ENCODE measurements at places on chromosomes 1 and 21.

DNA sequence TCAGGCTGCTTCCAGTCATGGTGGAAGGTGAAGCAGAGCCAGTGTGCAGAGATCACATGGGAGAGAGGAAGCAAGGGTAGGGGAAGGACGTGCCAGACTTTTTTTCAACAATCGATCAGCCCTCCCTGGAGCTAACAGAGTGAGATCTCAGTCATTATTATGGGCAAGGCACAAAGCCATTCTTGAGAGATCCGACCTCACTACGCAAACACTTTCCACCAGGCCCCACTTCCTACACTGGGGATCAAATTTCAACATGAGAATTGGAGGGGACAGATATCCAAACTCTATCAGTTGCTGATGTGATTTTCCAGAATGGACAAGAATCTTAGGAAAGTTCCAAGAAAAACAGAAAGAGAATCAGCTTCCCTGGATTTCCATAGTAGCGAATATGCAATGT, 60.5 kb downstream of the BACE2 start:
- no peak for DNase-seq

DNA sequence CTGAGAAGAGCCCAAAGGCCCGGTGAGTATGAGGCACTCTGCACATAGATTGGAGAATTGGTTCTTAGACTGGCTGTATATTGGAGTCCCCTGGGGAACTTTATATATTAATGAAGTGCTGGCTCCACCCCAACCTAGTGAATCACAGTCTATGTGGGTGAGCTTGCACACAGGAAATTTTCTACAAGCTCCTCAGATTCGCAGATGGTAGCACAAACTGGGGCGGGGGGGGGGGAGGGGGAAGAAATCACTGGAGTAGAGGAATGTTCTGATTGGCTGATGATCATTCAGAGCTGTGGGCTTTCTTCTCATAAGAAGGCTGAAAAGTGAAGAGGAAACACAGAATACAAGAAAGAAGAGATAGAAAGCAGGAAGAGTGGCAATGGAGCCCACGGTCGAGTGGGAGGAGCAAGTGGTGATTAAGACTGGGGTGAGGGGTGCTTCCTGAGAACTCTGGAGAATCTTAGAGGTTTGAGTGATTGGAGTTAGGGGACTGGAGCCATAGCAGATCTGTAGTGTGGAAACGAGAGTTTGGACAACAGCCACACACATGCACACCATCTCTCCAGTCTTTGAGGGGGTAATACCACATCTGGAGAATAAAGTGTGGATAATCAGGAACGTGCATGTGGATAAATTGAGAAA, 465.9 kb upstream of the DAB1 start:
- DNase-seq, result no peak

GRCh38 chr1:160451859-160452232, 51.5 kb downstream of the VANGL2 start:
- no peak for DNase-seq

GRCh38 chr21:8991968-8992621, 1529.3 kb upstream of the TPTE start:
- no peak for DNase-seq

DNA sequence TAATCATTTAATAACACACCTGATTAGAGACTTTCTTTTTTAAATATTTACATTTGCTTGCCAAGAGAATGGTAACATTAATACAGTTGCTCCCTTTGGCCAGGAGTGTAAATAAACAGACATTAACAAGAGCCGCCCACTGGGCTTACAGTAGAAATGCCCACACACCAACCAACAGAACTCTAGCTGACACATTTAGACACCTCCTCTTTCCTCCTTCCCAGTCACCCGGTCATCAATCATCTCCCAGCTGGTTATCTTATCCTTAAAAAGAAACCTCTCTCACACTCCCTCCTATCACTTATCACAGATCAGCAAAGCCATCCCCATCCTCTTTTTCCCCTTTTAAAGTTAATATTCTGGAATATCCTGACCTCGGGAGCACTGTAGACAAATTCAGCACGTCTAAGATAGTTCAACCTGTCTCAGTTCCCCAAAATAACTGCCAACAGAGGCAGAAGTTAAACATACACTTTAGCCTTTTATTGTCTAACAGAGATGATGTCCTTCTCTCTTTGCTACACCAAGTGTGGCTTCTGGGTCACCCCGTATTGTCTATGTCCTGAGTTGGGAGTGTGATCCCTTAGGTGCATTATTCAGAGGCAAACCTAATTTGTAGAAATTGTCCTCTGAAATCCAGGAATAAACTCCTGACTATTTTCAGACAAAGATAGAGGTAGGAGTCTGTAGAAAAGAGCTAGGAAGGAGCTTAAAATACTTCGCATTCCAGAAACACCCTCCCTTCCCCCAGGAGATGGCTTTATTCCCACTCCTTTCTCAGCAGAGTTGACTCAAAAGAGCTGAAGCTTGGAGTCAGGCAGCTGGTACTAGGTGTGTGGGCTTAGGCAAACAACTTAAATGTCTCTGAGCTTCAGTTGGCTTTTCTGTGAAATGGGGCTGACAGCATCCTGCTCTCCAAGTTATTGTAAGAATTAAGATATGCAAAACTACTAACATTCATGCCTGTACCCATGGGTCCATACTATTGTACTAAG, 8.8 kb downstream of the MYCL start:
- DNase-seq, result peak; percentile 53

- DNase-seq, result no peak
Measured at GRCh38 chr1:56939209-56939608, 26.6 kb downstream of the C8B start.

- no peak for DNase-seq
Measured at GRCh38 chr1:33321178-33321577, 280 bp upstream of the A3GALT2 start.

GRCh38 chr1:41823471-41823870, 95.3 kb downstream of the HIVEP3 start:
- no peak for DNase-seq

- no peak for DNase-seq
Measured at GRCh38 chr1:55912438-55912837, 666.9 kb downstream of the PLPP3 start.

DNA sequence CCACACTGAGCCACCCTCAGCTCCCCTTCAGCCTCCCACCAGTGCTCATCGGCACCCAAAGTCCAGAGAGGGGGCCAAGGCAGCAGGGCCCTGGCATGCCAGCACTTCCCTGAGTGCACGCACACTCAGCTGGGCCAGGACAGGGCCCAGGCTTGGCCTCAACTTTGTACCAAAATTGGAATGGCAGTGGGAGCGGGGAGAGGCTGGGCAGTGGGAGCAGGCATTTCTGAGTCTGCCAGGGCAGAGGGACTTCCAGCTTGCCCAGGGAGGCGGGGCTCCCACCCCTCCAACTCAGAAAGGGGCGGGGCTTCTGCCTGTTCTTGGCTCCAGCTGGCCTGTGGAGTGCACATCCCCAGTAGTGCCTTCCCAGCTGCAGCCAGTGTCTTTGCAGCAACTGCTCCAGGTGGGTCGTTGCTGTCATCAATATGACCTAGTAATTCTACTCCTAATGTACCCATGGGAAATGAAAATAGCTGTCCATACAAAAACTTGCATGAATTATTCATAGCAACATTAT, 10.3 kb upstream of the SNX7 start:
- DNase-seq, result no peak

GRCh38 chr1:170200161-170200560, 54.4 kb downstream of the NTMT2 start:
- DNase-seq, result no peak

DNA sequence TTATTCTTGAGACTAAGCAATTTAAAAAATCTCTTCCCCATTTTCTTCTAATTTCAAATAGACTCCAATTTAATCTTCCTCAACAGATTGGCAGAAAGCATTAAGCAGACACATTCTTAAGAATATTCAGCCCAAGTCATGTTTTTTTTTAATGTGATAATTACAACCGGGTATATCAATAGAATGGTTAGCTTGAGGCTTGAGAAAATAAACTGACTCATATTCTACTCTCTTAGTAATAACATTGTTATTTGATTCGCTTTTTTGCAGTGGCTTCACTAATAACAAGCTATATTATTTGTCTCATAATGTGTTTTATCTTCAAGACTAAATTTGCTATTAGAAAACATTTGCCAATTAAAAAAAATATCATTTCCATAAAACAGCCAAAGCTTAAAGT, 488.6 kb upstream of the RGS18 start:
- no peak for DNase-seq

DNA sequence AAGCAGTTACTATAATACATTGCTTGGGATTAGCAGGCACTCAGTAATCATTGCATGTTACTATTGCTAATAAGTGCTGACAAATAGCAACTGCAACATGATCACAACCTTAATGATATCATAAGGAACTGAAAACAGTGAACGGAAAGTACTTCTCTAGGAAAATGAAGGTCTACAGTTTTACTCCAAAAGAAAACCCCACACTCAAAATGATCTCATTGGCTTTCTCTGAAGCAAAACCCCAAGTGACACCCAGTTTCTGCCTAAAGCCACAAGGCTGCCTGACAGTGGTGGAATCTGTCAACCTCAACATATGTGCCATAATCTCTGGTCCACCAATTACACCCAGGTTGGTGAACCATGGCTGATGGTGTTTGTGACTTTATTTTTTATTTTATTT, 137.6 kb downstream of the PTGER3 start:
- DNase-seq, result peak; percentile 49

- DNase-seq, result no peak
Measured at GRCh38 chr1:85343213-85343611, 66.8 kb upstream of the BCL10 start.

DNA sequence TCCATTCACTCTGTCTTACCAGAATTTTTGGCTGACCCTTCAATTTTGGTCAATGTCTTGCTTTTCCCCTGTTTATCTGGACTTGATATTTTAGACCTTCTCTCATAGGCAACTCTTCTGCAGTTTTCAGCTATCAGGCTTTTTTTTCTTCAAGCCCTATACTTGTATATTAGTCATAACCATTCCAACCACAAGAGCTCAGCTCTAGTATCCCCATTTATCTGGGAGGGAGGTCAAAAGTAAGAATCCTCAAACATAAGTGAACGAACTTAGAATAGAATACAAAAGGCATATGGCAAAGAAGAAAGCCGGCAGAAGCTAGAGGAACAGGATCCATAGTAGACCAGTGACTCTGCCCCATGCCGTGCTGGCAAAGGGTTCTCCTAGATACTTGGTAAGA, 45.9 kb upstream of the TNFSF4 start:
- no peak for DNase-seq

- DNase-seq, result peak; percentile 27
Measured at GRCh38 chr21:36507397-36508018, 27.6 kb upstream of the CLDN14 start.

DNA sequence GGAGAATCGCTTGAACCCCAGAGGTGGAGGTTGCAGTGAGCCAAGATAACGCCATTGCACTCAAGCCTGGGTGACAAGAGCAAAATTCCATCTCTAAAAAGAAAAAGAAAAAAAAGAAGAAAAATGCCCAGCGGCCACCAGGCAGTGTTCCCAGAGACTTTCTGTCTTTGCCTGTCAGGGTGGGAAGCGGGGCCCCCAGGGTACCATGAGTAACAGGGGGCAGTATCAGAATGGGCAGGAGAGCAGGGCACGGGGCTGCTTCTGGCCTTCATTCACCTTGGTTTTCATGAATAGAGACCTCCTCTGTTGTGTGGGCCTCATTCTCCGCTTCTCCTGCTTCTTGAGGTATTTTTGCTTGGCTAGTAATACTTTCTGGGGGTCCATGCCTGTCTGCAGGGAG, 20.4 kb downstream of the SLC26A9 start:
- DNase-seq, result no peak

- no peak for DNase-seq
Measured at GRCh38 chr1:119667173-119667572, 19.1 kb upstream of the ZNF697 start.

DNA sequence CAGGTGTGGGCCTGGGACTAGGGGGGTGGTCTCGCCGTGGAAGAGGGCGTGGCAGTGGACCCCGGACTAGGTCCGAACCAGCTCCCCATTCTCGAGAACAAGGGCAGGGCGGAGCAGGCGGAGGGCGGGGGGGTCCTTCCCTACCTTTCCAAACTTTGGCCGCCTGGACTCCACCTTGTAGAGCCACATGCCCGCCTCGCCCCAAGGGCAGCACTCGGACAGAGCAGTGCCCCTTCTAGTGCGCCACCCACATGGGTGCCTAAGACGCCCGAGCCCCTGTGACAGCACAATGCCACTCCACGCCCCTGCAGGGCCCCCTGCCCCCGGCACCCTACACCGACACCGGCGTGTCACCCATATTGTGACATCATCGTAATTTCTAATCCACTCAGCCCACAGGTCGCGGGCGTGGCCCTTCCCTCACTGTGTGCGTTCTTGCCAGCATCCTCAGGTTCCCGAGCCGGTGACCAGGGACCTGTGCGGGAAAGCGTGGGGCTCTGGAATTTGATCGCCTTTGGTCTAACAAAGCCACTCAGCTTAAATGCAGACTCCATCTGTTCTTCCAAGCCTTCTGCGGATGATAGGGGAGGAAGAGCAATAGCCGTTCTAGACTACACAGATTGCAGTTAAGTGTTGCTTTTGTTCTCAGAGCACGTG, 553 bp upstream of the STMN1 start:
- DNase-seq, result peak; percentile 44

- no peak for DNase-seq
Measured at GRCh38 chr1:82018319-82018718, 217.6 kb downstream of the ADGRL2 start.

DNA sequence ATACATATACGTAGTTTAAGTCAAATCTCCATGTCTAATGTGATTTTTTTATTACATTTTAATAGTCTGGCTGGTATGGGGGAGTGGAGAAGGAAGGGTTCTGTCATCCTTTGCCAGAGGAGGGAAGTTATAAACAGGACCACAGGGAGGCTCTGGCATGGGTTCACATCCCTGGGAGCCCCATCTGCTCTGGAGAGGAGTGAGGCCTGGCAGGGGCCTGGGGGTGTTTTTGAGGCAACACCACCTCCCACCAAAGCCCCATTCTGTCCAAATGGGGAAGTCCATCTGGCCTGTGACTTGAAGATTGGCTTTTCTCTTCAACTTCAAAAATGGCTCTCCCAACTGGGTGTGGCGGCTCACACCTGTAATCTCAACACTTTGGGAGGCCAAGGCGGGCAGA, 15.8 kb downstream of the DISP3 start:
- DNase-seq, result no peak

DNA sequence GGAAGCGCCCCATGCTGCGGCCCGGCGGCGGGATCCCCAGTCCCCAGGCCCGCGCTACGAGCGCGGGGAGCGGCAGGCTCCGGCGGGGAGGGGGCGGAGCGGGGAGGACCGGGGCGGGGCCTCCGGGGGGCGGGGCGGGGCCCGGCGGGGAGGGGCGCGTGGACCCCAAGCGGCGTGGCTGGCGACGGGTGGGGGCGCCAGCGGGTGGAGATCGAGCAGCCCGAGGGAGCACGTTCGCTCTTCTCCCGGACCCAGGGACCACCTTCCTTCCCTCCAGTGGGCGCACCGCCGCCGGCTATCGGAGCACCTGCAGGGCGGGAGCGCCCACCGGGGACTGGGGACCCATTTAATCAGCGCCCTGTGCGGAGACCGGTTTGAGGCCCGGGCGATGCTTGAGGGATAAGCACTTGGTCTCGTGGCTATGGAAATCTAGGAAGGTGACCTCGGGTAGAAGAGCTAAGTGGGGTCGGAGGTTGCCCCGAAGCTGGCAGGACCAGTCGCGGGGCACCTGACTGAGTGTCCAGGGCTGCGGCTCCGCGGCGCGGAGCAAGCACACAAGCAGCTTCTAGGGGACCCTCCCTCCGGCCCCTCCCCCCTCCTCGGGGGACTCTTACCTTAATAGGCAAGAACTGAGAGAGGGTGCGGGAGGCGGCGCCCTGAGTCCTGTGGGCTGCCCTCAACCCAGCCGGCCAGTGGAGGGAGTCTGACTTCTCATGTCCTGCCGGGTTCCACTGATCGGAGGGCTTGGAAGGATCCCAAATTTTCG, at the start of gene TSPAN2:
Gene TSPAN2 (minus strand): TSS at position 84 of the 766 bp plus-strand sequence. CDS start 71 bp downstream, at position 13.
- peak; percentile 71 for DNase-seq

GRCh38 chr1:119055568-119055967, 67.4 kb upstream of the TBX15 start:
- no peak for DNase-seq

- no peak for DNase-seq
Measured at GRCh38 chr1:54575161-54575560, 27.1 kb downstream of the ACOT11 start.

Data from common myeloid progenitor, CD34-positive (primary cell).